GM12878 (cell line): ENCODE measurements at places on chromosomes 5 and 9. TPM values are rescaled to one million over a fixed set of nuclear protein-coding genes. Genes with fewer than 3 reads are reported as not detected.

GRCh38 chr5:62729675-62730074, 151.1 kb downstream of the LRRC70 start:
- DNase-seq = no peak

GRCh38 chr5:161305601-161306000, 240.9 kb downstream of the GABRB2 start:
- DNase-seq = no peak

DNA sequence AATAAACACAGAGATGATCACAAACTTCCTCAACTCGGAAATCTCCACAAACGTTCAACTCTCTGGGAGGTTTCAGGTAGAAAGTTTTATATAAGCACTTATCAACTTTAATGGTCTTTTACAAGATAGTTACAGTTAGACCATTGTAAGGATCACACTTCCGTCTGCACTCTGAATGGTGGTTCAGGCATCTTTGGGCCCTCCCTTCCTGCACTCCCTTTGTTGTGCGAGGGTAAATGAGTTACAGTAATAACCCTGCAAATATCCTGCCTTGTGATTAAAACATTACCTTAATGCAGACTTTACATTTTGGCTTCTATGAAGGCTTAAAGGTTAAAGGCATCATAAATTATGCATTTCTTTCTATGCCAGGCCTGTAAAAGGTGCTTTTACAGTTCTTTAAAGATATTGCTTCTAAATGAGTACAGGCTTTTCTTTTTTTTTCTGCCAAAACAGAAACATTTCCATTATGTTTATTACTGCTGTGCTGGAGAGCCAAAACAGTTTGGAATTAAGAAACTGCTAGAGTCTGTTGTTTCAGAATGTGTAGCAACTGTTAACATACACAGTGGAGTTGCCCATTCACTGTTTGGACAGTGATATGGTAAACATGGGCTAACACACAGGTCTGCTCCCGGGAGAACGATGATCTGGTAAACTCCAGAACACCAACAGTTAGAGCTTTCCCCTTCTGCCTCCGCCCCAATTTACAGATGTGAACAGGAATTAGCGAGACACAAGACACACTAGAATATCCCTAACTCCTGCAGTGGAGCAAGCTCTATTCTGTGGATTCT, 1.1 kb downstream of the PRUNE2 start:
- no peak for DNase-seq

DNA sequence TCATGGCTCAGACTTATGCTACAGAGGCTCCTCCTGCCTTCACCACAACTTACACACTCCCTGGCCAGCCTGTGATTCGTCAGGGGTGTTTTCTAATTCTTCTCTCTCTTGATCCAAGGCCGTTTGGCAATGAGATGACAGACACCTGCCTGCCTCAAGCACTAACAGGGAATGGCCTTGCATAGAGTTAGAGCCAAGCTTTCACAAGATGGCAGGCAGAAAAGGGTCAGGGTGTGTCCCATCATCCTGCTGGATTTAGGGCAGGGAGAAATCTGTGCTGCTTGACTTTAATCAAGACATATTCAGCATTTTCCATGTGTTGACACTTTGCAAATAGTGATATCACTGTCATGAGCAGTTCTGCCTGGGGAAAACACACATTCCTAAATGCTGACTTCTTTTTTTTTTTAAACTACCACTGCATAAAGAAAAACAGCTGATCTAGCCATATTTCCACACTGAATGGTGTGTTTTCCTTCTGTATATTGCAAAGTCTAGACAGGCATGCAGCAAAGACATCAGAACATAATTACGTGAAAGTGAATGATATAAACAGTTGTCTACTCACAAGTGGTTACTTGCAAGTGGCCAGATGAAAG, 95.0 kb upstream of the SLC25A48 start:
- no peak for DNase-seq

DNA sequence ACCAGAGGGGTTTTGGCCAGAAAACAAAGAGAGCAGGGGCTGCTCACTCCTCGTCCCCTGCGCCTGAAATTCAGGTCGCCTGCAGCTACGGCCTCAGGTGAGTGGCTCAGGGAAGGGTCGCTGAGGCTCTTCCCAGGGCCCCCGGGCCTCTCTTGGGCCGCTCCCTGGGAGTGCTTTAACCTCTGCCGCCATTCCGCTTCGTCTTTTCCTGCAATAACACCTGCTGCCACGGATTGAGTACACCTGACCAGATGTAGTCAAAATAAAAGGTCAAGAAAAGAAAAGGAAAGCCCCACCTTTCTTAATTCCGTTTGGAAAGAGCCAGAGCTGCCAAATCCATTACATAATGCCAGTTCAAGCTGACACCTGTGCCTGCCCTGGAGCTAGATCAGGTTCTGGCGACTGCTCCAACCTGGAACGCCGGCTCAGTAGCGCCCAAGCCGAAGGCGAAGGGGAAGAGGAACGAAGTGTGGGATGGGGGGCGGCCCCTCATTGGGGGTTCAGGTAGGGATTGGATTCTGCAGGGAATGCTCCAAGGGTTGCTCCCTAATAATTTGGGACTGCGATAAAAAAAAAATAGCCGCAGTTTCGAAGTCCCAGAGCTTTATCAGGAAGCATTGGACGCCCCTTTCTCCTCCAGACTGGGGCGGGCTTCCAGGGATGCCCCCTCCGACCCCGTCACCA, 193.9 kb downstream of the MEF2C start:
- no peak for DNase-seq

GRCh38 chr9:130050462-130050861, 3.2 kb upstream of the GPR107 start:
- DNase-seq = no peak

GRCh38 chr9:128408963-128409431, 11.7 kb upstream of the CERCAM start:
- no peak for DNase-seq

- DNase-seq = no peak
These were observed 1144.9 kb upstream of the C9orf72 start for GRCh38 chr9:28718226-28718625.

DNA sequence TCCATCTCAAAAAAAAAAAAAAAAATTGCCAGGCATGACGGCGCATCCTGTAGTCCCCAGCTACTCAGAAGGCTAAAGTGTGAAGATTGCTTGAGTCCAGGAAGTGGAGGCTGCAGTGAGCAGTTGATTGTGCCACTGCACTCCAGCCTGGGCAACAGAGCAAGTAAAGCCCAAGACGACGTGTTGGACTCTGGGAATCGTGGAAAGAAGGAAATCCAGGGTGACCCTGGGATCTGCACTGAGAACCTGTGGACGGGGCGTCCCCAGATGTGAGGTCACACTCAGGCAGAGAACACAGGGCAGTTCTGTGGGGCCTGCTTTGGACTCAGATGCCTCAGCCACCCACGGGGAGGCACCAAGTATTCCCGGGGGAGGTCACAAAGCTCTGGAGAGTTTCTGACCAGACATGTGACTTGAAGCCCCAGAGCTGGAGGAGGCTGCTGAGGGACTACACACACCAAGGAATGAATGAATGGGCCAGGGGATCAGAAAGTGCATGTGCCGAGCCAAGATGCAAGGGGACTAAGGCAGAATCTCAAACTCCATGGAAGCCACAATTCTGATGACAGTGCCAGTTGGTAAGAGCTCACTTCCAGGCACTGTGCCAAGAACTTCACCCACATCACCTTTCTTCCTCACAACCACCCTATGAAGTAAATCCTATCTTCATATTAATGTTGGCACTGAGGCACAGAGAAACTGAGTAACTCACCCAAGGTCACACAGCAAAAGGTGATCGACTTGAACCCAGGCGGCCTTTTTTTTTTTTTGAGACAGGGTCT, 12.9 kb downstream of the DYNC2I2 start:
- DNase-seq = peak; percentile 80

DNA sequence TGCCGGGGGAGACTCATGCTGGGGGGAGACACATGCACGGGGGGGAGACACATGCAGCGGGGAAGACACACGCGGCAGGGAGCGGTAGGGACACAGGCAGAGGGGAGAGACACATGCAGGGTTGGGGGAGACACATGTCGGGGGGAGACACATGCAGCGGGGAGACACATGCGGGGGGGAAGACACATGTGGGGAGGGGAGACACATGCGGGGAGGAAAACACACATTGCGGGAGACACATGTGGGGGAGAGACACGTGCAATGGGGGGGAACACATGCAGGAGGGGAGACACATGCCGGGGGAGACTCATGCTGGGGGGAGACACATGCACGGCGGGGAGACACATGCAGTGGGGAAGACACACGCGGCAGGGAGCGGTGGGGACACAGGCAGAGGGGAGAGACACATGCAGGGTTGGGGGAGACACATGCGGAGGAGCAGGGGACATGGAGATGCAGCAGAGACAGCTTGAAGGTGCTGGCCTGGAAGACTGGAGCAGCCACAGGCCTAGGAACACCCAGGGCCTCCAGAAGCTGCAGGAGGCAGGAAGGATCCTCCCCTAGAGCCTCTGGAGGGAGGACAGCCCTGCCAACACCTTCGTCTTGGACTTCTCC, 20.3 kb upstream of the OLFM1 start:
- no peak for DNase-seq

DNA sequence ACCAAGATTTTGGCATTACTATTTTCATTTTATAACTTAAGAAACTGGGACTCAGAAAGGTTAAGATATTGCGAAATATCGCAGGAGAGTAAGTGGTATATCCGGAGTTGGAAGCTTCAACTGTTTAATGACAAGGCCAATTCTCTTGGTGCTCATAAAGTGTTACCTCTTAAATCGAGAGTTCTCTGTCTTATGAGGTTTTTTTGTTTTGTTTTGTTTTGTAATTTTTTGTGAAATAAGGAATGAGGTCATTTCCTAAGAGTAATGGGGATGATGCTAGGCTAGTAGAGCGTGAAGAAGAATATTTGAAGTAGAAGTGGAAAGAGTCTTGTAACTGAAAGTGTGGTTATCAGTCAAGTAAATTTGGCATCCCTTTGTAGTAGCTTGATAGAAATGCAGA, 183.2 kb upstream of the DAB2 start:
- DNase-seq = no peak

GRCh38 chr9:133727876-133728441, 10.2 kb downstream of the SARDH start:
- no peak for DNase-seq

- DNase-seq = no peak
These were observed 54.4 kb downstream of the ARRDC3 start for GRCh38 chr5:91328743-91329142.

GRCh38 chr5:176606875-176607274, 3.1 kb downstream of the GPRIN1 start:
- no peak for DNase-seq

GRCh38 chr9:10586407-10586806, 26.4 kb downstream of the PTPRD start:
- no peak for DNase-seq

GRCh38 chr5:158978061-158978460, 121.7 kb downstream of the EBF1 start:
- DNase-seq = no peak

- no peak for DNase-seq
These were observed 544 bp upstream of the ERCC6L2 start for GRCh38 chr9:95874989-95875304.

- DNase-seq = no peak
These were observed 66.8 kb downstream of the ARL15 start for GRCh38 chr5:54243483-54244080.

DNA sequence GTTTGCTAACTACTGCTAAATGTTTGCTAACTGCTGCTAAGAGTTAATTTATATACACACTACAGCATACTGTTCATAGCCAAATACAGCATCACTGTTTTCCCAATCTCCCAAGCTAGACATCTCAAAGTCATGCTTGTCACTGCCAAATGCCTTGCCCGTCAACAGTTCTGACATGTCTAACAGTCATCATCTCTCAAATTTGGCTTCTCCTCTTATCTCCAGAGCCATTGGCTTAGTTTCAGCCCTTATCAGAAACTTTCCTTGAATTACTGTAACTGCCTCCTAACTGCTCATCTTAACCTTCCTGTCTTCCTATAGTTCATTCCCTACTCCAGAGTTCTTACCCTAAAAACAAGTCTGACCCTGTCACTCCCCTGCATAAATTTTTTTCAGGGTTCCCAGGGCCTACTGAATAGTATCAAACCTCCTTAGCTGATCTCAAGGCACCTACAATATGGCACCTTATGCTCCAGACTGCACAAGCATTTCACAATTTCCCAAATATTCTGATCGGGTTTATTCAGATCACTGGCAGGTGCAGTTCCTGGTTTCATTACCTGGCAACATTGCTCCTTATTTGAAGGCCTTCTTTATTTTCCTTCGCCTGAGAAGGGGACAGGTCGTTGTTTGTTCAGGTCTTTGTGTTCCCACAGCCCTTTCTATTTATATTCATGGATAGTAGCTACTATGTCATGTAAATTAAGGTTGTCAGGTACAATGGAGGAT, 55.9 kb upstream of the ANKRD55 start:
- DNase-seq = no peak

DNA sequence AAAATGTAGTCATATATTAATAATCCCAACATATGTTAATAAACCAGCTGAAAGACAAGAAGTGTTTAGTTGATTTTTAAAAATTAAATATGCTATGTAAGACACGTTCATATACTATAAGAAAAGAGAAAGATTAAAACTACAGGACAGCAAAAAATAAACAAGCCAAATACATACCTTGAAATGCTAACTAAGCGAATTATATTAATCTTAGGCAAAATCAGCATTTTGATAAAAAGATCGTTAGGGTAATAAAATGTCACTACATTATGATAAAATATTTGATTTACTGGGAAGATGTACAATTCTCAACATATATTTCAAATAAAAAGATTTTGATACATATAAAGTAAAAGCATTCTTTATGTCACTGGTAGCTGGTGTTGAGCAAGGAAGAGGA, 938.3 kb downstream of the PTPRD start:
- no peak for DNase-seq

DNA sequence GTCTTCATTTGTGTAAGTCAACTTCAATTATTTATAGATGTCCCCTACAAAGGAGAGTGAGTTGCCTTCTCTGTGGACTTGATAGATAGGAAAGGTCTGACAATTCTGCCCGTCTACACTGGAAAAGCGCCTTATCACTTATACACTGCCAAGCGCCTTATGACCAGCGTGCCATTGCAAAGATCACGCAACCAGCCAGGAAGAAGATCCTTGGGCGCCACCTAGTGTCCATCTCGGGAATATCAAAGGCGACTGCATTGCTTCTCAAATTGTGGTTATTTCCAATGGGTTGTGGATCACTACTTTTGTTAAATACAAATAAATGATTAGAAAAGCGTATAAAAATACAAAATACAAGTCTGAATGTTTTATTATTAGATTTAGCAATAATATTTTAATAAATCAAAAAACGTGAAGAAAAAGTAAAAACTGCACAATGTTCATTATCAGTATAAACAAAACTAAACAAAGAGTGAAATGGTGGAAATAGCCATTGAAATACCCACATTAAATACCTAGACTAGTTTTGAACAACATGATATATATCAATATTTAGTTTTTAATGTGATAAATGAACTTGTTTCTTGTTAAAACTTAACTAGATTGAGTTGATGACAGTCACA, 27.8 kb downstream of the SUB1 start:
- DNase-seq = peak; percentile 46

Gene PIP5KL1
- 0.32 and 0.64 TPM in 2 replicates for total RNA-seq

Gene SPINK13
- not detected in 2 replicates for total RNA-seq

Gene PPP2R2B
- not detected in 2 replicates for total RNA-seq

Gene SHISAL2B
- not detected in 2 replicates for total RNA-seq

Gene IRX2
- total RNA-seq = not detected in 2 replicates

Gene FAM151B
- total RNA-seq = 0.11 and 0.23 TPM in 2 replicates

Gene HTR1A
- total RNA-seq = not detected in 2 replicates

Gene CENPK
- total RNA-seq = 25.7 and 32.0 TPM in 2 replicates

Gene SLC36A2
- total RNA-seq = not detected in 2 replicates

Gene DMRT2
- 0.82 and 1.0 TPM in 2 replicates for total RNA-seq

Gene SLCO6A1
- not detected in 2 replicates for total RNA-seq

Gene PCDHB5
- not detected in 2 replicates for total RNA-seq

Gene SFXN1
- total RNA-seq = 106 and 108 TPM in 2 replicates

Gene CCDC183
- total RNA-seq = 0.27 TPM in 1 of 2 replicates, not detected in the other

Gene CARTPT
- total RNA-seq = not detected in 2 replicates

Gene MOB3B
- total RNA-seq = 1.4 and 1.7 TPM in 2 replicates

Gene TNFSF15
- total RNA-seq = not detected in 2 replicates

Gene ORM2
- total RNA-seq = 0.64 TPM in 1 of 2 replicates, not detected in the other

Gene PCDHB2
- 0.13 TPM in 1 of 2 replicates, not detected in the other for total RNA-seq
